ENCODE measurements at places on chromosomes 5 and 9.

DNA sequence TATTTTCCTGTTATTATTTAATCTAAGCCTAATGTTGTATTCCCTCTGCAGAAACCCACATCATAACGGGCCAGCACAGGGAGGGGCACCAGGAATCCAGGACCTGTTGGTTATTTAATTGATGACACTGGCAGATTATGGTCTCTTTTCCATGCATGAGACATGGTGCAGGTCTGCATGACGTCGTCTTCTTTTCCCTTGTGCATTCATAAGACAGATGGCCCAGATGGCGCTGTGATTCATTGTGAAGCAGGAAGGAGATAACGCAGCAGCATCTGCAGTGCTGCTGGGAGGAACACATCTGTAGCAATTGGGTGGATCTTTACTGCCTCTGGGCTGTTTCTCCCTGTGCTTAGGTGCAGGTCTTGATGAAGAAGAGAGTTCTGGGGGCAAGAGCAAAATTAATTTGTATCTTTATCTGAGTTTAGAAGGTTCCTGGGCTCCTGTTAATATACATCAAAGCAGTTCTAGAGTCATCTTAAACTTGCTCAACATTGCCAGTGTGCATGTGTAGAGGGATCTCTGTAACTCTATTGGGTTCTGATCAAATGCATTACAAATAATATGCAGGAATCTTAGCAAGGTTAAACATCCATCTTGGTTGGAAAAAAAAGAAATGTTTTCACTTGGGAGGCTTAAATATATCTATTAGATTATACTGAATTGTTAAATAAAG, 176.1 kb downstream of the PCSK1 start:
- H3K27ac ChIP-seq, result no peak overlapping the region
- no peak overlapping the region for H3K4me3 ChIP-seq
- peaks cover 2% of the 10 kb centered on the region for H3K4me1 ChIP-seq
- H3K27me3 ChIP-seq, result no peaks in the 10 kb centered on the region

DNA sequence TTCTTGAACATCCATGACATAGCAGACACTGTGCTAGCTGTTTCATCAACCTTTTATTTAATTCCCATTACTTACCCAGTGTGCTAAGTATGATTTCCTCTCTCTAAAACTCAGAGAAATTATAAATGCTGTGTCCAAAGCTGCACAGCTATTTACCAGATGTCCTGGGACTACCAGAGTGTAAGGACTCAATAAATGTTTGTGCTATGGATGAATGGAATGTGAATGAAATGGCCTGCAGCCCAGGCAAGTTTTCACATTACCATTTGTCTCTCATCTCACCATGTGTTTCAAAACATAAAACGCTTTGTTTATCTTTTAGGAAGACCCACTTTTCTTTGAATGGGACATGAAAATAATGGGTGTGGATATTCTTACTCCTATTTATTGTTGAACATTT, 96.2 kb downstream of the ARHGEF28 start:
- no peaks in the 10 kb centered on the region for H3K36me3 ChIP-seq
- H3K27ac ChIP-seq, result no peak overlapping the region
- no peaks in the 10 kb centered on the region for H3K4me1 ChIP-seq
- no peak for DNase-seq
- no peak overlapping the region for H3K4me3 ChIP-seq

GRCh38 chr5:10453545-10453944, 11.9 kb downstream of the ROPN1L start:
- no peaks in the 10 kb centered on the region for H3K27me3 ChIP-seq
- no peak overlapping the region for H3K4me3 ChIP-seq
- no peak overlapping the region for H3K27ac ChIP-seq
- no peak for DNase-seq
- H3K4me1 ChIP-seq, result peaks cover 31% of the 10 kb centered on the region

DNA sequence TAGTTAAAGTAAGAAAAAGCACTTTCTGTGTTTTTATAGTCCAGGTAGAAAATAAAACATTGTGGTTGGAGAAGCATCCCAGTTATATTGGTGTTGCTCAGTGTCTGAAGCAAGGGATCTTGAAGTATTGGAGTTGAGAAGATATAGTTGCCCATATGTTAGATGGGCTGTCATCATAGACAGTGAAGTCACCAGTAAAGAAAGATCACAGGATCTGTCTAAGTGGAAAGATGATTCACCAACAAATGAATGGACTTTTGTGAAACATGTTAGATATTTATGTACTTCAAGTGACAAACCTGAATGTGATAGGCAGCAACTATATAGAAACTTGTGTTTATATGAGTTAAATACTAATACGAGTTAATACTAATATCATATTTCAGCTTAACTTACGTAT, 11.7 kb downstream of the OGN start:
- no peak overlapping the region for H3K27ac ChIP-seq
- no peaks in the 10 kb centered on the region for H3K36me3 ChIP-seq
- DNase-seq, result no peak
- peaks cover 5% of the 10 kb centered on the region for H3K4me1 ChIP-seq
- H3K27me3 ChIP-seq, result no peaks in the 10 kb centered on the region

GRCh38 chr9:17185481-17186029, 50.7 kb downstream of the CNTLN start:
- DNase-seq, result no peak
- H3K27ac ChIP-seq, result no peak overlapping the region
- H3K4me3 ChIP-seq, result no peak overlapping the region
- no peaks in the 10 kb centered on the region for H3K36me3 ChIP-seq
- no peaks in the 10 kb centered on the region for H3K4me1 ChIP-seq

DNA sequence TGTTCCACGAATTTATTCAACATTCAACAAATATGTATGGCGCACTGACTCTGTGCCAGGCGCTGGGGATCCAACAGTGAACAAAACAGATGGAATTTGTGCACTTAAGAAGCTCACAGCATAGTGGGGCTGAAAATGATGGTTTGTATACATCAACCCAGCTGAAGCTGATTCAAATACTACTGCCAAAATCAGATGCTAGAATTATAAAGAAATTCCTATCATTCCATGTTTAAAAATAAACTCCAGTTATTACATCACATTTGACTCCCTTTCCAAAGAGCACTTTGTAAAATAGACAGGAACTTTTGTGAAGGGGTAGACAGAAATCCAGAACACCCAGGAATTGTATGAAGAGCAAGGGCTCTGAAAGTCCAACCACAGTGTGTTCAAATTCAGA, 54.1 kb downstream of the ZNF608 start:
- no peak for DNase-seq
- H3K36me3 ChIP-seq, result no peaks in the 10 kb centered on the region
- no peaks in the 10 kb centered on the region for H3K27me3 ChIP-seq

DNA sequence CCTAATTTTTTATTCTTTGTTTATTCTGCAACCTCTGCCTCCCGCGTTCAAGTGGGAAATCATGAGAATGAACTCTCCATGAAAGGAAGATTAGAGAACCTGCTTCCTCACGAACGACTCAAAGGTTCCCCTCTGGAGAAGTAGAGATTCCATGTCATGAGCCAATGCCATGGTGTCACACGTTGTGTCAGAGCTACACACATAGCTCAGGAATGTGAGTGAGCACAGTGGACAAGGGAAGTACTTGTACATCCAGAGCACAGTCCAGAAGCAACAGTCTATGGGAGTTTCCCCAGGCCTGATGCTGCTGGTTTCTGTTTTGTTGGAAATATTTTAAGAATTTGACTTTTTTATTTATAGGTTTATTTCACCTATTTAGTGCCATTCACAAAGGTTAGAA, 26.8 kb upstream of the PPP2CA start:
- no peak overlapping the region for H3K27ac ChIP-seq
- no peaks in the 10 kb centered on the region for H3K27me3 ChIP-seq
- H3K4me1 ChIP-seq, result peaks cover 3% of the 10 kb centered on the region
- no peak for DNase-seq
- no peaks in the 10 kb centered on the region for H3K36me3 ChIP-seq

- H3K27me3 ChIP-seq, result no peaks in the 10 kb centered on the region
- H3K4me1 ChIP-seq, result no peaks in the 10 kb centered on the region
- no peaks in the 10 kb centered on the region for H3K36me3 ChIP-seq
- H3K4me3 ChIP-seq, result no peak overlapping the region
These were observed 592.0 kb upstream of the WWC1 start for GRCh38 chr5:167699432-167699831.

Measured in suprapubic skin (tissue), 4 donors.